ENCODE measurements at places on chromosomes 1 and 21. TPM values are rescaled to one million over a fixed set of nuclear protein-coding genes. Genes with fewer than 3 reads are reported as not detected.

Gene FAM131C
- 2.1 TPM for total RNA-seq

Gene HRNR
- not detected for total RNA-seq

Gene TTC39A
- not detected for total RNA-seq

DNA sequence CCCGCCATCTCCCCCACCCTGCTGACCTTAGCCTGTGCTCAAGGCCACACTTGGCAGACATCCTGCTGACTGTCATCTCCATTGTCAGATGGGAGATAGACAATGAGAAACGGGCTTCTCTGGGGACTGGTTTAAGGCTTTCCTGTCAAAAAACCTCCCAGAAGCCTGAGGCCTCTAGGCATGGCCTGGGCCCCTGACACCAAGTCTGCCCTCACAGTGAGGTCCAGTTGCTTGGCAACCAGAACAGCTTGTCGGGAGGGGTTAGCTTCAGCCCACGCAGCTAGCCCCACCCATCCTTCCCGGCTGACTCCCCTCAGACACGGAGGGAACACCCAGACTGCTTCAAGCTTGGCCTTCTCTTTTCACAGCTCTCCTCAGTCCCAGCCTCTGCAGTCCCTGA, 11.0 kb downstream of the PLEKHA6 start:
- no peak for DNase-seq

GRCh38 chr1:9996624-9997582, at the start of gene RBP7:
Gene RBP7 (plus strand): TSS chr1:9997228. CDS start chr1:9997259, 31 bp downstream.
- DNase-seq, result no peak

DNA sequence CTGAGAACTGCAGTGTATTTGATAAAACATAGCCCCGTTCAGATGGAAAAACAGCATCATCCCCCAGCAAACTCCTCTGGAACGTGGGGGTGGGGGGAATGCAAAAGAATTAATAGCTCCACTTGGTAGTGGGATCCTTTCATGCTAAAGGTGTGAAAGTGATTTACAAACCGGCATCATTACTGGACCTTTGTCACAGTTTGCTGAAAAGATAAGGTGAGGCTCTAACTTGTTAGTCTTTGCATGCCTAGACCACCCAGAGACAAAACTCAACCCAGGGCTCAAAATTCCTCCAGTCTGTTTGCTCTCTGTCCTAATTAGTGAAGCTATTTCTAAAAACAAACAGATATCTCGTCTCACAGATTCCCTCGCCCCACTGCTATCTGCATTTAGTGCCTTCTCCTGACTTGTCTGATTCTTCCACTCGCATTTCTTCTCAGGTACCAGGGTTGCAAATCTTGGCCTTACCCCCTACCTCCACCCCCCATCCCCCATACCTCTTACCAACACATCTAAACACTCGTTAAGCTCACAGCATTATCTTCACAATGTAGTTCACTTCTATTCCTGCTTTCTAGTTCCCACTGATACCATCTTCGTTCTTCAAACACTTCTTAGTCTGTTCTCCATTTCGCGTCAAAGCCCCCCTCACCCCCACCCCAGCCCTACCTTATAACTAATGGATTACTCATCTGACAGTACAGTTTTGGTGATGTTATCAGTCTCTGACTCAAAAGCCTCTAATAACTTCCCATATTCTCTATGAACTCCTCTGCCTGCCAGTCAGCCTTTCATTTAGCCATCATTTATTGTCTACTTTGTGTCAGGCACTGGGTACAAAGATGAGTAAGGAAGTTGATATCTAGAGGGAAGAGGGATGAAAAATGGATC, 11.8 kb downstream of the IER5 start:
- no peak for DNase-seq

GRCh38 chr1:78676993-78677392, 27.4 kb downstream of the IFI44 start:
- DNase-seq, result no peak

DNA sequence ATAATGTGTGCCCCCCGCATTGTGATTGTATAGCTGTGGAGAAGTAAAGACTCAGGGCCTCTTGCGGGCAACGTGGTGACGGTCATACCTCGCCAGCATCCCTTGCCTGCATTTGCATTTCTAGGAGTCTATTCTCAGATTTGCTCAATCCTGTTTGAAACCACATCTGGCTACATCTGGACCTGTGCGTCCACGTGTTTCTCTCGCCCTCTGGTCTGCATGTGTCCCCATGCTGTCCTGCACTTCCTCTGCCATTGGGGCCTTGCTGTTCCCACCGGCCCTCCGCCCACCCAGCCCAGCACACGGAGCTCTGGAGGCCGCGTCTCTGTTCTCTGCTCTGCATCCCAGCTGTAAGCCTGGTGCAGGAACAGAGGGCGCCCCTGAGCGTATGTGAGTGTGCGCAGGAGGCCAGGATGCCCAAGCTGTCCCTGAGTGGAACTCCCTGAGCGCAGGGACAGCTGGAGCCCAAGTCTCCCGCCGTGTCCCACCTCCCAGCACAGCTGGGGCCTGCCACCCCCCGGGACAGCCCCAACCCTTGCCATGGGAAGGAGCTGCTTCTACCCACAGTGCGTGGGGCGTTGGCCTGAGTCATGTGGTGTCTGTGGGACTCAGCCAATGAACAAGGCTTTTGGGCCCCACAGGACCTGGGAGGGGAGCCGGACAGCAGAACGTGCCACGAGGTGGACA, 1.6 kb downstream of the KRTAP10-2 start:
- no peak for DNase-seq

DNA sequence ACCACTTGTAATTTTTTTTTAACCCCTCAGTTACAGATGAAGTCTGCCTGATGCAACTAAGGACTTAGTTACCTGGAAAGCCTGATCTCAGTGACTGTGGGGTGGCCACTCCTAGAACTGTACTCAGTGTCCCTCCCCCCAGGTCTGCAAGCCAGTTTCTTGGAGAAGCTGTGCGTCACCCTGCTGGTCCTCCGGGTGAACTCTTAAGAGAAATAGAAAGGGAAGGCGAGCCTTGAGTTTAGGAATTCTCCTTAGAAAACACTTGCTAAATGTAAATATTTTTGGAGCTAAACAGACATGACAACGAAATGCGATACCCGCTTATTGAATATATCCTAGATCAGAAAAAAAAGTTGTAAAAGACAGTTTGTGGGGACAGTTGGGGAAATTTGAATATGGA, 730 bp downstream of the SLC16A4 start:
- no peak for DNase-seq

DNA sequence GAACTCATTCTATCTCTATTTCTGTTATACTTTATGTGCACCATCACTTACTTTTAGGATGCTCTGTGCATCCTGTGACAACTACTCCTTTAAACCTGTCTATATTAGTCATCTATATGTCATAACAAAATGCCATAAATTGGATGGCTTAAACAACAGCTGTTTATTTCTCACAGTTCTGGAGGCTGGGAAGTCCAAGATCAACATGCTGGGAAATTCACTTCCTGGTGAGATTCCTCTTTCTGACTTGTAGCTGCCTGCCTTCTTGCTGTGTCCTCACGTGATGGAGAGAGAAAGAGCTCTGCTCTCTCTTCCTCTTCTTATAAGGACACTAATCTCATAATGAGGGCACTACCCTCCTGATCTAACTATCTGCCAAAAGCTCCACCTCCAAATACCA, 62.3 kb upstream of the RCOR3 start:
- DNase-seq, result no peak

- no peak for DNase-seq
Measured at GRCh38 chr1:31004231-31004621, 61.3 kb downstream of the PUM1 start.

All from HT1080 (cell line).